ENCODE measurements at places on chromosomes 7 and 10.

DNA sequence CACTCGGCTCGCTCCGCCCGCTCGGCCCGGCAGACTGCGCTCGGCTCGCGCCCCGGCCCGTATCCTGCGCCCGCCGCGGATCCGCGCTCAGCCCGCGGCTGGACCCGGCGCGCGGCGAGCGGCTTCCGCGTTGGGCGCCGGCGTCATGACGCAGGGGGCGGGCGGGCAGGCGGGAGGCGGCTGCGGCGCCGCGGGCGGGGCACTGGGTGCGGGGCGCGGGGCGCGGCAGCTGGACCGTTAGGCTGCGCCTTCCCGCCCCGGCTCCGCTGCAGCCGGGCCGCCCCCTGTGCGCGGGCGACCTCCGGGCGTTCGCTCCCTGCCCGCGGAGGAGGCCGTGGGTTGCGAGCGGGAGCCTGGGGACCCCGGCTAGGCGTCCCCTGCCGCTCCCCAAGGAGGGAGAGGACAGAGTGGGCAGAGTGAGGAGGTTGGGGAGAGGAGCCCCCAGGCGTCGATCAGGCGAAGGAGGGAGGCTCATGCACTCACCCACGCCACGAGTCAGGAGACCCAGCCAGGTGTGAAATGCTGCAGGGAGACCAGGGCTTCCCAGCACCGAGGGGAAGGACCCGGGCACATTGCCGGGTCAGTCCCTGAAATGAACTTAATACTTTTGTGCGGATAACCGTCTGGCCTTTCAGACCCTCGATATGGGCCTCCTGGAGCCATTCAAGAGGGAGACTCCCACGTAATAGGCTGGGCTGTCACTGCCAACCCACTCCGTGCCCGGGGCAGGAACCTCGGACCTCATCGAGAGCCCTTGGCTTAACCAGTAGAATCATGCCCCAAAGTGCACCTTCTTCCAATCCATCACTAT lies at the start of gene PIP4K2A:
Gene PIP4K2A (minus strand): TSS at position 100 of the 811 bp plus-strand sequence. CDS start 252 bp downstream, outside the sequence.
- DNase-seq: peak; percentile 88

DNA sequence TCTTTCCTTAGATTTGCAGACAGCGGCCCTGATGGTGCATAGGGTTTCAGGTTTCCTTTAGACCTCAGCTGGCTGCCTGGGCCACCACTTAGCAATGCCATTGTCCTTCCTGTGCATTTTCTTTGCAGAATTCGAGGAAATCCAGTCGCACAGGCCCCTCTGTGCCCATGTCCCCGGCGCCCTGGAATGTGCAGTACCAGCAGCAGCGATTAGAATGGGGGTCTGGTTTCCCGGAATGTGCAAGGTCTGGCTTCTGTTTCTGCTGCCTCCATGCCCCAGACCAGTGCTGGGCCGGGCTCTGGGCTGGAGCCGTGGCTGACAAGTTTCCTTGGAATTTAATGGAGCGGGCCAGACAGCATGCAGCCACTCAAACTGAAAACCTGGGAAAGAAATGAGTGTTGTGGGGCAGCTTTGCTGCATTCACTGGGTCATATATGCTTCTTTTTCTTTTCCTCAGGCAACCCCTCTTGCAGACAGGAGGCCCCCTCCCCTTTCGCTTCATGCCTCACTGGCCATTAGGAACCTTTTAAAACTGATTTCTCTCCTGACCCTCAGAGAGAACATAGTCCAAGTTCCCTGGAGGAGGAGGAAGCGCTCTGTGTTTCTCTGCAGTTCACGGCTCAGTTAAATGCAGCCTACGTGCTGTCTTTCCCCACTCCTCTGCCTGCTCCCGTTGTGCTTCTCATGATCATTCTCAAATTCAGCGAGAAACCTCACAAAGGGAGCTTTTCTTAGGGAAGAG lies 14.4 kb downstream of the HTRA1 start:
- no peak for DNase-seq

DNA sequence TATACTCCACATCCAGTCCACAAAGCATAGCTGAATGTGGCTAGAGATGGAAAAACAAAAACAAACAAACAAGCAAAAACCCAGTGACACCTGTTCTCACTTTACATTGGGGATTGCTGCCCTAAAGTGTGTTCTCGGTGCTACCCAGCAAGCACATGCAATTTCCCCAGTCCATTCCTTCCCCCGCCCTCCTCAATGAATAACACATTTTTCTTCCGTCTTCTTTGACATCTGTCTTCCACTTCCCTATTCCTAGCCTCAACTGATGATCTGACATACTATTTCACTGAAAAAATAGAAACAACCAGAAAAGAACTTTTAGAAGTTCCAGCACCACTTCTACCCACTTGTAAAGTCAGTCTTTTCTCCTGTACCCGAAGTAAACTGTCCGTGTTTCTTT lies 147.1 kb downstream of the MALRD1 start:
- DNase-seq: no peak

DNA sequence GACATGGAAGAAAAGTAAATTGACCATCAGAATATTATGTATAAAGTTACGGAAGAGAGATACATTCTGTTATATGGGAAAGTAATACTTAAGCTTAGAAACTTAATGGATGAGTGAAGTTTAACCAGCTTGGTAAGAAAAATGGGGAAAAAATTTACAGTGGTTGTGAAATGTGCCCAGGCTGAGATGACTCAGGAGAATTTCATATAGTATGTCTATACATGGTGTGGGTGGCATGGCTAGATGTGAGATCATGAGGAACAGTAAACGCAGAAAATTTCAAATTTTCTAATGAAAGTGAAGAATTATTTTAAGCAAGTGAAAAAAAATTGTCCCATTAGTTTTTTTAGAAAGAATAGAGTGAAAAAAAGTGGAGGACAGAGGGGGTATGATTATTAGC lies 552.5 kb upstream of the SORCS1 start:
- DNase-seq: no peak

DNA sequence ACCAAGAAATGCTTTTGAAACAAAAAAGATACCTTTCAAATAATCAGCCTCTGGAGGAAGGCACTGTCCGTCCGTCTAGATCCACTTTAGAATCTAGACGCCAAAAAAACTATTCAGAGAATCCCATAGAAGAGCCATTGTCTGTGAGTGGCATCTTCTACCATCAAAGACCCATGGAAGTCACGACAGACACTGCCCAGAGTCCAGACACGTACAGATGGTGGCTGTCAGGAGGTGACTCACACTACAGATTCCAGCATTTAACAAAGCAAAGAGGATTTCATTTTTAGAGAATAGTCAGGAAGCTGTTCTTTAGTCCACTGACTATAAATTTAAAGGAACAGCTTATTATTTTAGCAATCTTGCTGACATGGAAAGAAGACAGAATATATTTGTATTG lies 11.7 kb downstream of the C1QL3 start:
- no peak for DNase-seq

DNA sequence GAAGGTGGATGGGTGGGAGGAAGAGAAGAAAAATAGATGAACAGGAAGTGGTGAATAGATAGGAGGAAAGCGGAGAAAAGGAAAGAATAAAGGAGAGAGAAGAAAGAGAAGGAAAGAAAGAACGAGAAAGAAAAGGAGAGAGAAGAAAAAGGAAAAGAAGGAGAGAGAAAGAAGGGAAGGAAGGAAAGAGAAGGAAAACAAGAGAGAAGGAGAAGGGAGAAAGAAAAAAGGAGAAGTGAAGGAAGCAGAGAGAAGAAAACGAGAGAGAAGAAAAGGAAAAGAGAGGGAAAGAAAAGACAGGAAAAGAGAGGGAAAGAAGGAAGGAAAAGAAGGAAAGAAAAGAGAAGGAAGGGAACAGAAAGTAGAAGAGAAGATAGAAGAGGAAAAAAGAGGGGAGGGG lies 211.8 kb downstream of the DIP2C start:
- no peak for DNase-seq

GRCh38 chr10:4830551-4830950 lies 4.5 kb downstream of the AKR1E2 start:
- DNase-seq: no peak

DNA sequence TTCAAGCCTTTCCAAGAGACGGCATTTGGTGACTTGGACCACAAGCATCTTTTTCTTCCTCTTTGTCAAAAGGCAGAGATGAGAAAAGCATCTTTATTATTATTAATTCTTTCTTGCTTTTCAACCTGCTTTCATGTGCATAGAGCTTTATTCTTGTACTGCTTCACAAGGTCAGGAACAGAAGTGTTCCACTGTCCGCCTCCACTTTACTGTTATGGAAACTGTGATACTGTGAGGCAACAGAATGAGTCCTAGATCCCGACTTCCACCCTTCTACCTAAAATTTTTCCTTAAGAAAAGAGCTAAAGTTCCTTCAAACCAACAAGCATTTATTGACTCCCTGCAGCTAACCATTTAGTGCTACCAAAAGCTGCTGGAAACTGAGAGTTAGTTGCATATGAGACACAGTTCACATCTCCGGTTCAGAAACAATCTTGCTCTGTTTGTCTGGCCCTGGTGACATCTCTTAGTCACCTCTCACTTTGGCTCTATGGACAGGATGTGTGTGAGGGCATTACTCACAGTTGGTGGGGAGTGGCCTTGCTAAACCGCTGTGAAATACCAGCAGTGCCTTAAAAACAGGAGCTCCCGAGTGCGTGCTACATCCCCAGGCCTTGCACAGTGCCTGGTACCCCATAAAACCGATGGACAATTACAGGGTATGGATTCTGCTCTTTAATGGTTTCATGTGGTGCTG lies 77.1 kb upstream of the TRIL start:
- no peak for DNase-seq

DNA sequence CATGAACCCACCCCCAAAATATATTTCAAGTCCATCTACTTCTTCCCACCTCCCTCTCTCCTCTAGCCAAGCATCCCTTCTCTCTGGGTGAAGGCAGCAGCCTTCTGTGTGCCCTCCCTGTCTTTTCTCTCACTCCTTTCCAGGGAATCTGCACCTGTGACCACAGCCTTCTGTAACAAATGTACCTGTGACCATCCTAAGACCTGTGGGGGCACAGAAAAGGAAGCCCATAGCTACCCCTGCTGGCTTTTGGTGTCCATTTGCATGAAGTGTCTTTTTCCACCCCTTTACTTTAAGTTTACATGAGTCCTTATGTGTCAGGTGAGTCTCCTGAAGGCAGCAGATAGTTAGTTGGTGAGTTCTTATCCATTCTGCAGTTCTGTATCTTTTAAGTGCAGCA lies 2.0 kb upstream of the TBXAS1 start:
- DNase-seq: no peak

GRCh38 chr10:23174074-23174976 lies 17.8 kb upstream of the PTF1A start:
- no peak for DNase-seq

- no peak for DNase-seq
Observed at GRCh38 chr7:20964281-20964918, 177.7 kb upstream of the SP8 start.

- DNase-seq: no peak
Observed at GRCh38 chr10:130486906-130487305, 350.7 kb downstream of the GLRX3 start.

- no peak for DNase-seq
Observed at GRCh38 chr7:55314967-55315366, 50.2 kb upstream of the LANCL2 start.

DNA sequence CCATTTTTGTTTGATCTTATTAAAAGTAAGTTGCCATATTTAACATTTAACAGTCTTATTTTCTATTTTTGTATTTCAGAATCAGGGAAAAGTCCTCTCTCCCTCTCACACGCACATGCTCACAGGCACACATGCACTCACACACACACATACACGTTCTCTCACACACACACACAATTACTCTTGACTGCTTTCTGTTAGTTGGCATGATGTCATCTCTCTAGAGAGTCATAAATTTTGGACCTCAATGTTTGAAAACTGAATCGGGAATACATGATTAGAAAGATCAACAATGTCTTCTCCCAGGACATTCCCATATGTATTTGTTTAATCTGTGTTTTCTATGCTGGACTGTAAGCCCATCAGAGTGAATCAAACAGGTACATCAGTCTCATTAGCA lies 165.7 kb upstream of the AHR start:
- no peak for DNase-seq

GRCh38 chr10:120941501-120941900 lies 90.3 kb downstream of the WDR11 start:
- DNase-seq: no peak

GRCh38 chr10:119410361-119411116 lies 132.0 kb downstream of the RGS10 start:
- no peak for DNase-seq

GRCh38 chr7:84412161-84412969 lies 217.8 kb upstream of the SEMA3A start:
- DNase-seq: no peak

DNA sequence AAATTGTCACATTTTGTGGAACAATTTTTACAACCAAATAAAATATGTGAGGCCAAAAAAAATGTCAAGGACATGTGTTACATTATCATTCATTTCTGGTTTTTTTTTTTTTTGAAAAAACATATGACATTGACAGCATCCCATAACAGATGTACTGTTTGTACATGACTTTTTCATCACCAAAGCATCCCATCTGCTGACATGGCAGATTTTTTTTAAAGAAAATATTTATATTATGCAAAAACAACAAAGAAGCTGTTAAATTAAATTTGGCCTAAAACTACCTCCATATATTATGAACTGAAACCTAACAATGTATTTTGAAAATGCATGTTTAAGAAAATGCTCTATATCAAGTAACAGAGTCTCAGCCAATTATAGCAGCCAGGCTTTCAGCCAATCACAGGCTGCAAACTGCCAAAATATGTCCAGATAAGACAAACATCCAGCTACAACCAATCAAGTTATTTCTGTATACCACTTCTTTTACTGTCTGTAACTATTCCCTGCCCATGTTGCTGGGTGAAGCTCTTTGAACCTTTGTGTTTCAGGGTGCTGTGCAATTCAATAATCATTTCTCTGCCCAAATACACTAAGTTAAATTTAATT lies 1111.8 kb downstream of the GRM8 start:
- no peak for DNase-seq

- no peak for DNase-seq
Observed at GRCh38 chr10:33370434-33370930, 36.0 kb upstream of the NRP1 start.

- DNase-seq: peak; percentile 23
Observed at GRCh38 chr10:77027141-77027540, 610.5 kb downstream of the KCNMA1 start.

- DNase-seq: no peak
Observed at GRCh38 chr10:93993414-93993781, 333 bp upstream of the PLCE1 start.

- DNase-seq: no peak
Observed at GRCh38 chr10:81953420-81953819, 78.4 kb downstream of the NRG3 start.
